ENCODE measurements at places on chromosomes 11 and 22.

DNA sequence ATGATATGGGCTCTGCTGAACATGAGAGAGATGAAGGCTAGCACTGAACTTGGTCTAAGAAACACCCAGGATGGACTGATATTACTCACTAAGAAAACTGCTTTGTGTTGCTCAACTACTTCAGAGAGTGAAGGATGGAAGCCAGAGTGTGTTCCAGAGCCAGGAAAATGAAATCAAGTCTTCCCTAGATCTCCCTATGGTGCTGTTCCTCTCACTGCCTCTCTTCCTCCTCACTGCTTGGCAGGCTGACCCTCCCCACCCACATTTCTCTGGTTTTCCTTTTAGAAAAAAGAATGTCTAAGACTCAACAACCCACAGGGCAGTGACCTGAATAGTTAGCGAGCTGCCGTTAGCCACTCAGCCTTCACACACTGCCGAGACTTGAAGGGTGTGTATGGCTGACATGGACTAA lies 65.6 kb downstream of the CCDC81 start:
- no peak for DNase-seq

GRCh38 chr11:132714859-132715440 lies 817.4 kb downstream of the OPCML start:
- DNase-seq = no peak

DNA sequence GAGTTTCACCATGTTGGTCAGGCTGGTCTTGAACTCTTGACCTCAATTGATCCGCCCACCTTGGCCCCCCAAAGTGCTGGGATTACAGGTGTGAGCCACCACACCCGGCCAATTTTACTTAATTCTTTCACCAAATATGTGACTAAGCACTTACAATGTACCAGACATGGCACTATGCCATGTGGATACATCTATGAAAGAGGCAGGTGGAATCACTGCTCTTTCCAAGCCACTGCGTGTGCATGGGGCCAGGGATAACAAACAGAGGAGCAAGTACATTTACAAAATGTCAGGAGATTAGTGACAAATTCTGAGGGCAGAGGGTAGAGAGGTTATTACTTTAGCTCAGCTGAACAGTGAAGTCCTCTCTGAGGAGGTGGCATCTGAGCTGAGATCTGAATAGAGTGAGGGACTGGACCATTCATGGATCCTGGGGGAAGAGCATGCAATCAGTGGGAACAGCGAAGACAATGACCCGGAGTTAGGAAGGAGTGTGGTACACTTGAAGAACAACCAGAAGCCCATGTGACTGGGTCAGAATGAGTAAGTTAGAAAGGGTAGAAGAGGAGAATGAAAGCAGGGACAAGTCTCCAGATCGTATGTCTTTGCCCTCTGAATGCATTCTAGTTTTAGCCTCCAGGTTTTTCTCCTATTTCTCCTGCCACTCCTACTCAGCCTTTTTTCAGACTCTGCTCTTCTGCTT lies 38.3 kb upstream of the GRAMD1B start:
- no peak for DNase-seq

DNA sequence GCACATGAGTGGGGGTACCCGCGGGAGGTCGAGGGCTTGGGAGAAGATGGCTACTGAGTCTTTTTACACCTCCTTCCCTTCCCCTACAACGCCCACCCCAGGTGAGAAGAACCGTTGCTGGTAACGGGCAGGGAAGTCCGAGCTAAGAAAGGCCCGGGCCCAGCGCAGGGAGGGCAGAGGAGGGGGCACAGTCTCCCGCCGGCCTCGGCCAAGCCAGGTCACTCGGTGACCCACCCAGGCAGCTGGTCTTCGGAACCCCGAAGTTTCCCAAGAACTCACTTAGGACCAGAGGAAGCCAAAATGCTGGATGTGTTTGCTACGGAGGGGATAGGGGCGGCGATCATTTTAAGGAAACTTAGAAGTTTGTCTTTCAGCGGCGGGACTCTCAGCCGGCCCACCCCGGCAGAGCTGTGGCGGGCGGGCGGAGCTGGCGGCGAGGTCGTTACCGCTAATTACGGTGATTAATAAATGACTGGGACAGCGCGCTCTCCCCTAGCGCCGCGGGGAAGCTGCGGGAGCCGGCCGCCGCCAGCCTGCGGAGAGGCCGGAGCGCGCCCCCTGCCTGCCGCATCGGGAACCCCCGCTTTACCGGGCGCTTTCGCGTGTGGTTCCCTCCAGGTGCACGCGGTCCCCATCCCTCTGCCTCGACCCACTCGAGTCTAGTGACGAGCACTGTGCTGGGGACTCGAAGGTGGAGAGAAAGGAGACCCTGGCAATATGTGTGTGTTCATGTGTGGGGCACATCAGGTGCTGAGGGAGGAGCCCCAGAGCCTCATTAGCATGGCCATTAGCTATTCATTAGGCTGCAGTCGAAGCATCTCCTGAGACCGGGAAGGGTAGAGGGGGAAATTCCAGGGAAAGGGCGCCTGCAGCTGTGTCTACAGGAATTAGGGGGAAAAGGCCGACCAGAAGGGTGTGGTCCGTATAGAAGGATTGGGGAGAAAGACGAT lies 945 bp downstream of the ROBO3 start:
- no peak for DNase-seq

DNA sequence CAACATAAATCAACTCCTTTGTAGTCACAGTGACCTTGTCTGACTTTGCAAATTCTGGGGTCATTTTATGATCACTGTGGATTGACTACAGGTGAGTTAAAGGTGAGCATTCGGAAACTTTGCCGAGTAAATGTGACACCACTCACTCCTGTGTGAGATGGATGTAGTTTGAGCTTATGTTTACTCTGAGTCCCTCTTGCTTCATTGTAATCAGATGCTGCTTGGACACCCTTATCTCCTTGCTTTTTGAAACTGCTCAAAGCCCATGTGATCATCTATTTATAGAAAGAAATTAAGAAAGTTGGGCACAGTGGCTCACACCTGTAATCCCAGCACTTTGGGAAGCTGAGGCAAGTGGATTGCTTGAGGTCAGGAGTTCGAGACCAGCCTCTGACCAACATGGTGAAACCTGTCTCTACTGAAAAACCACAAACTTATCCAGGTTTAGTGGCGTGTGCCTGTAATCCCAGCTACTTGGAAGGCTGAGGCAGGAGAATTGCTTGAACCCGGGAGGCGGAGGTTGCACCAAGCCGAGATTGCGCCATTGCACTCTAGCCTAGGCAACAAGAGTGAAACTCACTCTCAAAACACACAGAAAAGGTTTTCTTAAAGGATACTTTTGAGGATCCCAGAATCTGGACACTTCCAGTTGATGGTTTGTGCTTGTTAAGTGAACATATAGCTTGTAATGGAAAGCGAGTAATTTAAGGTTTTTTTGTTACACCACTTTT lies 7.2 kb downstream of the FAM118A start:
- DNase-seq = no peak

DNA sequence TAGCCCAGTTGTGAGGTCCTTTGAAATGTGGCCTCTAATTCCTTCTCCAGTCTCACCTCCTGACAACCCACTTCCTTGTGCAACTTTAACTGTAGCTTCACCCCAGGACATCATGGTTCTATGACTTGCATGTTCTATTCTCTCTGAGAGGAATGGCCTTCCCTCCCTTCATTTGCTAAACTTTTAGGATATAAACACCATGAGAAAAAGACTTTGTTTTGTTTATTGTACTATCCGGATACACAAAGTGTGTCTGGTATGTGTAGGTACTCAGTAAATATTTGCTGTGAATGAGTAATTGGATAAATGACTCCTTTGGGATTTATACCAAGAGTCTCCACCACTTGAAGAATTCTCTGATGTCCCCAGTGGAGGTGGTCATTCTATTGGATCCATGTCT lies 547.6 kb downstream of the INSC start:
- no peak for DNase-seq

- DNase-seq = no peak
Observed at GRCh38 chr11:94417386-94417987, 16.3 kb upstream of the GPR83 start.

- no peak for DNase-seq
Observed at GRCh38 chr11:35096723-35097122, 42.2 kb upstream of the CD44 start.

DNA sequence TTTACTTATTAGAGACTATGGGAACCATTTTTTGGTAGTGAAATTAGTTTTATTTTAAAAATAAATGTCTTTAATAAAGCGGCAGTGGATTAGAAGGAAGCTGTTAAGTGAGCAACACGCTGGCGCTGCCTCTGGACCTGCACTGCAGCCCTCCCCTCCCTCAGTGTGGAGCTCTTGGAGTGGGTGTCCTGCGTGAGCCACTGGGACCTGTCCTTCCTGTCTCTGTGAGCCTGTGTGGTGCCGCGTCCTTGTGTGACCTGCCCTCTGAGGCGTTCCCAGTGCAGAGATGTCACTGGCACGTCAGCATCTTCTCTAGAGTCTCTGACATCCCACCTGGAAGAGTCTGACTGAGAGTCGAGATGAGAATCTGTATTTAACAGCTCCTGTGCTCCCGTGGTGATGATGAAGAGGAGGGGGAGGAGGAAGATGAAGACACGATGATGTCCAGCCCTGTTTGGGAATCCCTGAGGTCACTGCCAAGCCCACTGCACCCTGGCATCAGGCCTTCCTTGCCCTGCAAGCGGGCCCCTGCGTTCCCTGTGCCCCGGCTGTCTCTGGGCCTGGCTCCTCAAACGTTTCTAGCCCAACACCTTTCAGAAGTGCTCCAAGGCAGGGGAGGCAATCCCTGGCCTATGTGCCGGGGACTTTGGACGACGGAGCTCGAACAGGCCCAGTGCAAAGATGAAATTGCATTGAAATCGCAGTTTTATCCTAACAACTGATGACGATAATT lies 271.8 kb downstream of the TBC1D22A start:
- DNase-seq = no peak

DNA sequence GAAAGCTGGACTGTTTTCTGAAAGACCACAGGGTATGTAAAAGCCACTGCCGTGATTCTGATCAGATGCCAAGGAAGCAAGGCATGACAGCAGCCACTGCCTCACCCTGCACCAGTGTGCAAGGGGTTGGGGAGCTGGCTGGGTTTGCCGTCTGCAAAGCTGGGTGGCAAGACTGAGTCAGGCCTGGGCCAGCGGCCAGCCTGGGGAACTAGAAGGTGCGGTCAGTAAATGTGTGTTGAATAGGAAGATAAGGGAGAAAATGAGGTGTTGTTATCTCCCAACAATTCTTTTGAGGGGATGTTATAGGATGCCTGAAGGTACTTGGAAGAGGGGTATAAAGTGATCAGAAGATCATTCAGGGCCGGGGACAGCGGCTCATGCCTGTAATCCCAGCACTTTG lies 8.0 kb downstream of the VSTM5 start:
- no peak for DNase-seq

- no peak for DNase-seq
Observed at GRCh38 chr11:33825854-33826560, 51.7 kb upstream of the FBXO3 start.

- DNase-seq = no peak
Observed at GRCh38 chr11:134742224-134742612, 330.2 kb upstream of the B3GAT1 start.

DNA sequence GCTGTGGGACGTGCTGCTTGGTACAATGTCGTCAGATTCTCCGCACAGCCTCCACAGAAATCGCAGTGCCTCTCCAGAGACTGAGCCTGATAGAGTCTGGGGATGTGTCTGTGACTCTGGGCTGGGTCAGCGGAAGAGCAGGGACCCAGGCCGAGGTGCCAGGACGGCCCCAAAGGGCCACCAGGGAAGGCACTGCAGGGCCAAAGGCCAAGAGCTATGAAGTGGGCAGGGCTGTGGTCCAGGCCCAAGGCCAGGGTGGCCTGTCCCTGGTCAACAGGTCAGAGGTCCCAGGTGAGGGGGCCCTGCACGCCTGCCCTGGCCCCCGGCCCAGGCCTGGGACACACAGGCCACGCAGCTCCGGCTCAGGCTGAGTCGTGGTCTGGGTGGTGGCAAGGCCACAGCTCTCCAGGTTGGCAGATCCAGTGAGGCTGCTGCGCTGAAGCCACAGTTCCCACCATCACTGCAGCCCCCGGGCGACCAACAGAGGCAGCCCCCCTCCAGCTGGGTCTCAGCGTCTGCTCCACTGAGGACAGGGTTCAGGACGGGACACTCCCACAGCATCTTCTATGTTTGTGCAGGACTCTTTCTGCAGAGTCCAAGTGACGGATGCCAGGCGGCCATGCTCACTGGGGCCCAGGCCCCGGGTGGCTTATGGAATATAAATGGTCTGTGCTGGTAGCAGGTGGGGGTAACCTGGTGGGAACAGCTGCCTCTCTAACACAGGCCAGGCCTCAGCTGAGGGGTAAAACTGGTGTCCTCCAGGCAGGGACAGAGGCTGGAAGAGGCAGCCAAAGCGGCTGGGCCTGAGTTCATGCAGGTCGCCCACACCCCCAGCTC lies 4.8 kb upstream of the PIM3 start:
- no peak for DNase-seq

GRCh38 chr22:19476023-19476422 lies 3.0 kb downstream of the UFD1 start:
- DNase-seq = no peak

- DNase-seq = no peak
Observed at GRCh38 chr11:12085371-12086251, 24.8 kb upstream of the MICAL2 start.

DNA sequence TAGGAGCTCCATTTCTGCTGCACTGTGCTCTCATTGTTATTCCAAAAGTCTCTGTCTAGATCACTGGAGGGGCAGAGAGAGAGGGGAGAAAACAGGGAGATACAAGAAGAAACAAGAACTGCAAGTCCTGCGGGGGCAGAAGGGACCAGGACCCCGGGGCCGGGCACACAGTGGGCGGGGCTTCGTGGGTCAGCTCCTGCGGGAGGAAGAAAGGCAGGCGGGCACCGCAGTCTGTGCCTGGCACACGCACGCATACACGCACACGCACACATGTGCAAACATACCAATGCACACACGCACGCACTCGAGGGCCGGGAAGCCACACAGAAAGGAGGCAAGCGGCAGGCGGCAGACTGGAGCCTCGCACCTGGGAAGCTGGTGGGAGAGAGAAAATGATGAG lies 33.6 kb downstream of the SYT7 start:
- no peak for DNase-seq

- no peak for DNase-seq
Observed at GRCh38 chr22:48644108-48644507, 1183.6 kb downstream of the BRD1 start.

- DNase-seq = no peak
Observed at GRCh38 chr22:43853328-43853931, 8.9 kb downstream of the SULT4A1 start.

DNA sequence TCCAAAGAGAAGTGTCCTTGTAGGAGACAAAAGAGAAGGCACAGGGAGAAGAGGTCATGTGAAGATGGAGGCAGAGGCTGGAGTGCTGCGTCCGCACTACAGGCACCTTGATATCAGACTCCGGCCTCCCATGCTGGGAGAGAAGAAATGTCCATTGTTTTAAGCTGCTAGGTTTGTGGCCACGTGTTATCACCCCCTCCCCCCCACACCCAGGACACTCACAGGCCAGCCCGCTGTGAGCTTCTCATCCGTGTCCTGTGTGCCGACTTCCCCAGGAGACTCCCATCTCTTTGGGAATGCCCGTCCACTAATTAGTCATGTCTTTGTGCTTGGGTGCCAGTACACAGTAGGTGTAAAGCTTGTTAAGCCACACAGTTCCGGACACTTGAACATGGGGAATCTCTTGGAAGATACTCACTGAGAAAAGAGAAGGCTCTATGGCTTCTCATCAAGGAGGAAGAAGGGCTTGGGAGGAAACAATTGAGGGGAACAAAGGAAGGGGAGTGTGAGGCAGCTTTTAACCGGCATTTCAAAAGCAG lies 1234.7 kb downstream of the TBC1D22A start:
- DNase-seq = no peak

- no peak for DNase-seq
Observed at GRCh38 chr11:35012467-35013191, 96.2 kb downstream of the PDHX start.

All from Panc1 (cell line).